ENCODE measurements at places on chromosomes 7 and 10.

DNA sequence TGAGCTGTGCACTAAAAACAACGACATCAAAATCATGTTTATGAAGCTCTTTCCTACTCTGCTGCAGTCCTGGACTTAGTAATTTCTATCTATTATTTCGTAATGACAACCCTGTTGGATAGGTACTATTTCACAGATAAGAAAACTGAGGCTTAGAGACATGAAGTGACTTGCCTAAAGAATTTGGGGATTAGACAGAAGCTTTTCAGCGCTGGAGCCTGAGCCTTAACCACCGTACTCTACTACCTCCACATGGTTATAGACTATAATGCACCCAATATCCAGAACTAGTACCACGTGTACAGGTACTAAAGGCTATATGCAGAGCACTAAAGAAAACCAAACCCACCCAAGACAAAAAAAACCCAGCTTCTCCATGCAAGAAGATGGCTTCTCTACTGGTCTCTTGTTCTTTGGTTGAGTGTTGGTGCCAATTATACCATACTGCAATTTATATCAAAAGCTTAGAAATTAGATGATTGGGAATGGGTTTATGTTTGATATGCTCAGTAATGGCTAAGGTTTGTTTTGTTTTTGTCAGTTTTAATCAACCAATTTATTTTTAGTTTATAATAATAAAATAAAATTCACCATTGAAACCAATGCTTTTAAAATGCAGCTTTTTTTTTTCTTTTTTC lies 6.5 kb upstream of the SNX10 start:
- no peak for DNase-seq

DNA sequence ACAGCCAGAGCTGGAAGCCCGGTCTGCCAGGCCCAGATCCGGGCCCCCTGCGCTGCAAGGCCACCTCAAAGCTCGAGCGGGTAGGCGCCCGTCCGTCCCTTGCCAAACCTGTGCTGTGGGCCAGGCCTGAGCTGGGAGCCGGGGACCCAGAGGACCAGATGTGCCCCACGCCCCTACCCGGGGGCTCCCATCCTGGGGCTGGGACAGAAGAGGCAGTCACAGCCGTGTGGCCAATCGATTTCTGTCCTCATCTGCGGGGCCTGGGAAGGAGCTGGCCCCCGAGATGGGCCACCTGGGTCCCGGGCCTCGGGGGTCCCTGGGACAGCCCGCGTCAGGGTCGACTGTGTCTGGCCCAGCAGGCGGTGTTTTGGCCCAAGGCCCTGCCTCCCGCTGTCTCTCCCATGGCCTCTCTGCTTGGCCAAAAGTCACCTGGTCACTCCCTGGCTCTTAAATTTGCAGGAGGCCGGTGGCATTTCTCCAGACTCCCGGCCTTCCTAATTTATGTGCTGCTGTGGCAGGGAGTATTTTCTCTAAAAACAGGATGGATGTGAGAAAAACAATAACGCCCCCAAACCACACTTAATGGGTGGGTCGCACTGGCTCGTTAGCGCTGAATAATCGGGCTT lies 63.8 kb downstream of the UNCX start:
- no peak for DNase-seq

DNA sequence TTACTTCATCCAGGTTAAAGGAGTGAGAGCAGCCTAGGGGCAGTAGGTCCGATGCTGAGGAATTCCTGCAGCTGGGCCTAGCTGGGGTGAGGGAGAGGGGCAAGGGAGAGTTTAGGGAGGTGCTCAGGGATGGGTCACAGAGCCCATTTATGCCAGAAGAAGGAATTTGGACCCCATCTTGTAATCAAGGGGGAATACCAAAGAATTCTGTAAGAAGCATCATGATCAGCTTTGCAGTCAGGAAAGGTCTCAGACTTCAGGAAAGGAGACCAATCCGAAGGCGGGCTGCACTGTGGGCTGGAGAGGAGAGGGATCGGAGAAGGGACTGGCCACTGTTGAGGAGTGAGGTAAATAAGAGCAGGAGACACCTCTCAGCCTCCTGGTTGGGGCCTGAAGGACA lies 566.6 kb upstream of the MGMT start:
- DNase-seq, result no peak

- DNase-seq, result no peak
These were observed 80.6 kb downstream of the ABCB5 start for GRCh38 chr7:20696002-20696605.

DNA sequence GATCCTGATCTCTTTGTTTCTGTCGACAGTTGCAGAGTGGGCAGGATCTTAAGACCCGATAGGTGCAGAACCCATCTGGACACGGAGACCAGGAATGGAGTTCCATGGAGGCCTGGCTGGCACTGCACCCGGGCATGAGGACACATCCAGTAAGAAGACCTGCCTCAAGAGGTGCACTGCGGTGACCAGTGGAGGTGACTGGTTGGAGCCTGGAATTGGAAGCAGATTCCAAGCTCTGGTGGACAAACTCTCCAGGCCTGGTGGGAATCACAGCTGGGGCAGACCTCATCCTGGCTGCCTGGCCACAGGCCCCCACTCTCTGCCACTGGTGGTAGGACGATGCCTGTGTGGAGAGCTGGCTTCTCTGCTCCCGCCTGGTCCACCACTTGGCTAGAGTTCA lies 31.0 kb downstream of the ZNF775 start:
- no peak for DNase-seq

DNA sequence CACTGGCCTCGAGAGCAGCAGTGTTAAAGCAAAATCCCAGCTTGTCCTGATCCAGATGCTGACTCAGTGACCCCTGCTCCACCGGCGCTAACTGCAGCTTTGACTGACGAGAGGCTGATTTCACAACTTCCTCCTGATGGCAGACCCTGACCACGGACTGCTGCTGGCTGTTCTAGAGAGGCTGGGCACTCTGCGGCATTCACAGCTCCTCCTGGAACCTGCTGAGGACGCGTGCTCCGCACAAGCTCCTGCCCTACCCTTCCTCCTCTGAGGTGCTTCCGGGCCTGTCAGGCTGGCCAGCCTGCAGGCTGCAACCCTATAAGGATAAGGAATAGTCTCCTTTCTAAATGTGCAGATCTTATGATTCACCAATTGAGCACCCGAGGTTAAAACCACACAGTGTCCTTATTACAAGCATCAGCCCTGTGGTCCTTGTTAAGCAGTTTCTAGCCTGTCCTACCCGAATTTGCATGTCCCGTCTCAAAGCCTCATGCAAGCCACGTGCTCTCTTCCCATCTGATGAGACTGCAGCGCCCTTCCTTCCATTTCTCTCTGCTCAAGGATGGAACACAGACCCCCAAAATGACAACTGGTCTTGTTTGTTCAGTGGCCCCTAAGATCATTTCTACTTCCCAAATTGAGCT lies 35.5 kb upstream of the NCAPG2 start:
- DNase-seq, result no peak

DNA sequence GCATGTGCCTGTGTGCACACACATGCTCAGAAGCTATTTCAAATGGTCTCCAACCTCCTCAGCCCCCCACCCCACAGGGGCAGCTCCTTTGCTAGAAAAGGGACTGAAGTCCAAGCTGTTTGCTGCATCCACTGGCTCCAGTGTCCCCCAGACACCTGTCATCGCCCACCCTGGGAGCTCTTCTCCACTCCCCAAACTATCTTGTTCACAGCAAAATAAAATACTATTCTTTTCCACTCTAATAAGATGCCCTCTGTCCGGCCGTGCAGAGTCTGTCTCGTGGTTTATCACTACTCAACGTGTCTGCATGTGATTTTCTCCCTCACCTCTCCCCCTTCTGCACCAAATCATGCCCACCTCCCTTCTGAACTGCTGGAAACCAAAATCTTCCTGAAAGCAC lies 25.6 kb downstream of the HIPK2 start:
- no peak for DNase-seq

DNA sequence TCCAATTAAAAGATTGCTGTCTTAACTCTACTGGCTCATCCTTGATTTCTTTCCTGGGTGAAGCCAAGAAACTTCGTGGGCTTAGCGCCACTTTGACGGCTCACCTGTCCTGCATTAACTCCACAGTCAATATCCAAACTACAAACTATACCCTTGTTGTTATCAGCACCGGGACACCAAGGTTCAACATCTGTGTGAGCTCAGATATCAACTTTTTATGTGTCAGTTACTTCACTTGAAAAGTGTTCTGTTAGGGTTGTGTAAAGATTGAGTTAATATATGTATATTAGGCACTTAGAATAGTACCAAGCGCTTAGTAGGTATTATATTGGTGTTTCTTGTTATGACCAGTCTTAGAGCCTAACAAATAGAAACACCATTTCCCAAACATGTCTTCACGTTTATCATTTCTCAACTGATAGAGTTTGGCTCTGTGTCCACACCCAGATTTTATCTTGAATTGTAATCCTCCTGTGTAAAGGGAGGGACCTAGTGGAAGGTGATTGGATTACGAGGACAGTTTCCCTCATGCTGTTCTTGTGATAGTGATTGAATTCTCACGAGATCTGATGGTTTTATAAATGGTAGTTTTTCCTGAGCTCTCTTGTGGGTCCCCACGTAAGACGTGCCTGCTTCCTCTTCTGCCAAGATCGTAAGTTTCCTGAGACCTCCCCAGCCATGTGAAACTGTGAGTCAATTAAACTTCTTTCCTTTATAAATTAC lies 19.0 kb upstream of the ST8SIA6 start:
- DNase-seq, result no peak

GRCh38 chr10:124517931-124518330 lies 56.3 kb downstream of the LHPP start:
- no peak for DNase-seq

GRCh38 chr10:298033-298432 lies 162.8 kb downstream of the ZMYND11 start:
- DNase-seq, result no peak

DNA sequence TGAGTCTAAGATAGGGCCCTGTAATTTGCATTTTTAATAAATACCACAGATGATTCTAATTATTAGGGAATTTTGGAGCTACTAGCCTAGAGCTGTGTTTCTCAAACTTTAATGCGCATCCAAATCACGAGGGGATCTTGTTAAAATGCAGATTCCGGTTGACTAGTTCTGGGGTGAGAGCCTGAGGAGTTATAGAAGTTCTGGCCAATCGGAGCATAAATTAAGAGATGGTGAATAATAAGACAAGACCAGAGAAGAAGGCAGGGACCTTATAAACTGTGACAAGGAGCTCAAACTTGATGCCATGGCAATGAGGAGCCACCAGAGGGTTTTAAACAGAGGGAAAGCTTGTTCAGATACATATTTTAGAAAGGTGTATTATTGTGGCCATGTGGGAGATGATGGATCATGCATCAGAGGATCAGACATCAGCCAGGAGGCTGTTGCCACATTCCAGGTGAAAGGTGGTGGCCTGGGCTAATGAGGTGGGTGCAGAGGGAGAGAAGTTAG lies 29.7 kb upstream of the TLX1 start:
- DNase-seq, result no peak

DNA sequence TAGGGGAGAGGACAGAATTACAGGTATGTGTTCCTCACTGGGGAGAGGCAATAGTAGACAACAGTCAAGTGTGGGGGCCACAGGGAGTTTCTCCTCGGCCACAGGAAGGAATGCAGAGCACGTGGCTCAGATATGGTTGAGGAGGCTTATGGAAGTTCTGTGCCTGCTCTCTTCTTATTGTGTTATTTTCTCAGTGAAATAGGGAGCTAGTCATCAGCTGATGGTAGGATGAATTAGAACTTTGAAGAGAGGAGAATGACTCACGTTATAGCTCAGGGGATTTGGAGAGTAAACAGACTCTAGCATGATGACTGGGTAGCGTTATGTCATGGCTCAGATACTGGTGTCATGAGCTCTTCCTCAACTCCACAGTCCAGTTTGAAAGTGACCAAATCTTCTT lies 308.3 kb upstream of the IGFBP3 start:
- no peak for DNase-seq

GRCh38 chr7:37577412-37577811 lies 106.2 kb upstream of the GPR141 start:
- DNase-seq, result no peak

DNA sequence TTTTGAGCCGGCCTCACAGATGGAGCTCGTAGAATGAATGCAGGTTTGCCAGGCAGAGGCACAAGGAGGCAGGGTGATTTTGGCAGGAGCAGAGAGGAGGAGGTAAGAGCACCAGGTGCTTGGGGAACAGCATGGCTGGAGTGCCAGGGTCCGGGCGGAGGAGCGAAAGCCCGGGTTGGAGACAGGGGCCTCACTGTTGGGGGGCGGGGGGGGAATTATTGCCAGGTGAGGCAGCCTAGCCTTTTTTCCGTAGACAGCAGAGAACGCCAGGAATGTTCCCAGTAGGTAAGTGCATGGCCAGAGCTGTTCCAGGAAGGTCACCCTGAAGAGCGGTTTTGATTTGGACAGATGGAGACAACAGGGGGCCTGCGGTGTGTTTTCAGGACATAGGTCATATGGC lies 9.5 kb downstream of the SRRM3 start:
- no peak for DNase-seq

GRCh38 chr7:30787486-30787885 lies 16.3 kb downstream of the MINDY4 start:
- no peak for DNase-seq

DNA sequence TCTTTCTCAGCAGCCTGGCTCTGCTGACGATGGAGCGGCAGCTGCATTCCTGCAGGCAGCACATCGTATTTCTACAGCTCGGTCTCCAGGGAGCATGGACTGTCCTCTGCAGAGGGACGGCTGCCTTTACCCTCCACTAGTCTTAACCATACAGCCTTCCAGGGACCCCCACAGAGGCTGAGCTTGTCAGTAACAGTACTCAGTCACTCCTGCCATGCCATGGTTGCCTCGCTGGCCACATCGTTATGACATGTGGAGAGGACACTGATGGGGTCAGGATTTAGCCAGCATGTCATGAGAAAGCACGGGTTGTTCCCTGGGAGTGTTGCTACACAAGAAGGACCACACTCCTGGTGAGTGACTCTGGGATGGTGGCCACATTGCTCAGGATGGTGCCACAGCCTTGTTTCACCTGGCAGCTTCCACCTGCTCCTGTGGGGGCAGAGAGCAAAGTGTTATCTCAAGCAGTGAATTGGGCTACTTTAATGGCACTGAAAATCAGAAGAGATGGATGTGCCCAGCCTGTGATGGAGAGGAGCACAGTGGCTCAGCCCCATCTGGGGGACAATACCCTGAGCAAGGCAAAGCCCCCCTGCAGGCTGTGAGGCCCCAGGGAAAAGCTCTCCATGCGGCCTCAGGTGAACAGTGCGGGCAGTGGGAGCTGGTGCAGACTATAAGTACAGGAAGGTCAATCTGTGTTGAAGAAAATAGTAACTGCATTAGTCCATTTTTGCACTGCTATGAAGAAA lies 443.9 kb downstream of the TCERG1L start:
- no peak for DNase-seq

Measured in esophagus squamous epithelium (tissue), 5 donors.